CD4-positive, alpha-beta T cell (primary cell): ENCODE measurements at places on chromosomes 5 and 9.
A peak's percentile ranks its signal among the peaks of the same experiment; 100 is the strongest.

GRCh38 chr5:171453988-171454387 lies 34.5 kb downstream of the FGF18 start:
- no peak overlapping the region for H3K27ac ChIP-seq
- peaks cover 23% of the 10 kb centered on the region for H3K27me3 ChIP-seq
- H3K4me3 ChIP-seq = no peak overlapping the region
- H3K4me1 ChIP-seq = no peaks in the 10 kb centered on the region
- no peak for DNase-seq

DNA sequence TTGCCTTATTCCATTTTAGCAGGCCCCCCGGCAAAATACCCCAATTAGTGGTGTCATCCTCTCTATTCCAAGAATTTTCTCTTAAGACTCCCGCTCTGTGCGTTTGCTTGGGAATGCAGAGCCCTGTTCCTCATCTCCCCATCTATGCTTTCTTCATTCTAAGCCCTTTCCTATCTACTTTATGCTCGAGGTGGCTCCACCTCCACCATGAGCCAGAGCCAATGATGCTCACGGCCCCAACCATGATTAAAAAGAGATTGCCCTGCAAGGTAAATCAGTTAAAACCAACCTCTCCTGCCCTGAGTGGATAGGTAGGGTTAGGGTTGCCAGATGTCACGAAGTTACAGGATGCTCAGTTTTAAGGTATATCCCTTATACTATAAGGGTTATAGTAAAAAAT lies 677 bp upstream of the TXNDC15 start:
- DNase-seq = no peak
- H3K4me1 ChIP-seq = peaks cover 39% of the 10 kb centered on the region
- H3K27ac ChIP-seq = peak overlapping the region; percentile 88

DNA sequence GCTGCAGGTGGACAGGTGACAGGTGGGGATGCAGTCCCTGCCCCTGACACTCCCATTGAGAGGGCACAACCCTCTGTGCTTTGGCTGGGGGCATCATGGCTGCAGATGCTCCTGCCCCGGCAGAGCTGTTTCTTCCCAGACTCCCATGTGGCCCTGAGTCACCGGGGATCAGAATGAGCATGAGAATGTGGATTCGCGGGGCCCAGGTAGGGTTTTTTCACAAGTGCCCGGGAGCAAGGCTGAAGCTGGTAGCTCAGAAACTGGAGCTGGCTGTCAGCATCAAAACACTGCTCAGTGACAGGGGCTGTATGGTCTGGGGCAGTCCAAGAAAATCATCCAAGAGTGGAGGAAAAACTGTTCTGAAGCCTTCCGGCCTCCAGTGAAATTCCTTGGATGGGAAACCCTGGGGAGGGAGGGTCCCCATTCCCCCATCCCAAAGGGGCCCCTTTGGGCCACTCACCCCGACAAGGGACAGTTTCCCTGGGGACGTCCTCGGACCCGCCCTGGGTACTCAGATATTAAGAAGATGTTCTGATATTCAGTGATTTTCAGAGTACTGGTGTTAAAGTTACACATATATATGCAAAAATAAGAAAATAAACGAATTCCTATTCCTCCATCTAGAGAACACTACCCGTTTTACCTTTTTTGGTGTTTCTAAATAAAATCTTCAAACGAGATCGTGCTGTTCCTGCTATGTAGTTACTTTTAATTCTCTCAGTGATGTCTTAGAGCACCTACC lies 120.1 kb upstream of the LPCAT1 start:
- no peaks in the 10 kb centered on the region for H3K36me3 ChIP-seq
- peaks cover 17% of the 10 kb centered on the region for H3K4me1 ChIP-seq
- peaks cover 29% of the 10 kb centered on the region for H3K27me3 ChIP-seq
- no peak overlapping the region for H3K27ac ChIP-seq

DNA sequence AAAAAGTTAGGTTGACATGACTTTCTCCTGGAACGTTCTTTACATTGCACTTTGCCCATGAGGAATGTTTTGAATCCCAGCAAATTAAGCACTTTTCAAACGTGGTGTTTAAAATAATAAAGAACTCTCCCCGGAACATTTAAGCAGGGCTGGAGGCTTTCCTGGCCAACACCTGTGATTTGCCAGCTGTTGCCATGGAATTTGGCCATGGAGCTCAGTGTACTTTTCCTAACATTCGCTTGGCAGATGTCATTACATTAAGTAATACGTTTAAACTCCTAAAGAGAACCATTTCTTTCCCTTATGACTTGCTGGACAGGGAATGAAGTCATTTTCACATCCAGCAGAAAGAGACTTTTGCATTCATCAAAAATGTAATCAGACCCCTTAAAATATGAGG lies 146.1 kb downstream of the GAS1 start:
- H3K4me1 ChIP-seq = no peaks in the 10 kb centered on the region
- no peak overlapping the region for H3K4me3 ChIP-seq
- no peaks in the 10 kb centered on the region for H3K27me3 ChIP-seq
- no peak for DNase-seq
